CD4-positive, alpha-beta T cell (primary cell): ENCODE measurements at places on chromosomes 2 and 18.

- no peak for DNase-seq
These were observed 40.2 kb upstream of the UGP2 start for GRCh38 chr2:63801455-63801854.

- DNase-seq: no peak
These were observed 864.2 kb downstream of the SLC4A3 start for GRCh38 chr2:220491670-220492069.

DNA sequence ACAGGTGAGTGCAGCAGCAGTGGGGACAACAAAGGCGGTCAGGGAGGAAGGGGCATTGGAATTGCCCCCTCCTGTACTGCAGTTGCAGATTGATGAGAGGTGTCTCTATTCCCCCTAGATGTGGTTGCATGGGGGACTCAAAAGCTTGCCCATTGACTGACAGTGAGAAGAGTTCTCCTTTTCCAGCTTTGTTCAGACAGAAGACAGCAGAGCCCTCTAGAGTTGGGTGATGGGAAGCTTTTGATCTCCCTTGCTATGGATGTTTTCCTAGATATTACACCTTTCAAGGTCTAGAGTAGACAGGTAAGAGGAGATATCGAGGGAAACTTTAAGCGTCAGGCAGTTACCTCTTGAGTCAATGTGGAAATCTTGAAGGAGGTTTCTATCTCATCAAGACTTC lies 2.9 kb downstream of the PROKR1 start:
- no peak for DNase-seq

GRCh38 chr2:66569321-66569851 lies 134.5 kb downstream of the MEIS1 start:
- no peak for DNase-seq

- no peak for DNase-seq
These were observed 979 bp downstream of the LONRF2 start for GRCh38 chr2:100321179-100321865.

- DNase-seq: no peak
These were observed 15.8 kb downstream of the KCTD18 start for GRCh38 chr2:200494048-200494447.

DNA sequence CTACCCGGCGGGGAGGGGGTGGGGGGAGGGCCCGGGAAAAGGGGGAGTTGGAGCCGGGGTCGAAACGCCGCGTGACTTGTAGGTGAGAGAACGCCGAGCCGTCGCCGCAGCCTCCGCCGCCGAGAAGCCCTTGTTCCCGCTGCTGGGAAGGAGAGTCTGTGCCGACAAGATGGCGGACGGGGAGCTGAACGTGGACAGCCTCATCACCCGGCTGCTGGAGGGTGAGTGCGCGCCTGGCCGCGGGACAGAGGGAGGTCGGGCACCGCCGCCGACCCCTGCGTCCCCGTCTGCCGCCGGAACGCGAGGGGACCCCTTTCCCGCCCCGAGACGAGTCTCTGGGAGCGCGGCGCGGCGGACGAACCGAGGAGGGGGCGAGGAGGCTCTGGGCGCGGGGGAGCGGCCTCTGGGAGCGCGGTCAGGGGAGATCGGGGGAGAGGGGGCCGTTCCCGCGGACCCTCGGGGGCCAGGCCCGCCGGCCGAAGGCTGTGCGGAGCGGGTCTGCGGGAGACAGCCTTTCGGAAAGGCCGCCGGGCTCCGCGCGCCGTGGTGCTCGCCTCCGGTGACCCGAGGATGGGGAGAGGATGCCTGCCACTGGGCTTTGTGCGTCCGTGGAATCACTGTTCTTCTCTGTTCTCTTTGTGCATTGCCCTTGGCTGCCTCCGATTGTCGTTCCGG lies 463 bp downstream of the PPP1CB start:
- DNase-seq: peak; percentile 54

DNA sequence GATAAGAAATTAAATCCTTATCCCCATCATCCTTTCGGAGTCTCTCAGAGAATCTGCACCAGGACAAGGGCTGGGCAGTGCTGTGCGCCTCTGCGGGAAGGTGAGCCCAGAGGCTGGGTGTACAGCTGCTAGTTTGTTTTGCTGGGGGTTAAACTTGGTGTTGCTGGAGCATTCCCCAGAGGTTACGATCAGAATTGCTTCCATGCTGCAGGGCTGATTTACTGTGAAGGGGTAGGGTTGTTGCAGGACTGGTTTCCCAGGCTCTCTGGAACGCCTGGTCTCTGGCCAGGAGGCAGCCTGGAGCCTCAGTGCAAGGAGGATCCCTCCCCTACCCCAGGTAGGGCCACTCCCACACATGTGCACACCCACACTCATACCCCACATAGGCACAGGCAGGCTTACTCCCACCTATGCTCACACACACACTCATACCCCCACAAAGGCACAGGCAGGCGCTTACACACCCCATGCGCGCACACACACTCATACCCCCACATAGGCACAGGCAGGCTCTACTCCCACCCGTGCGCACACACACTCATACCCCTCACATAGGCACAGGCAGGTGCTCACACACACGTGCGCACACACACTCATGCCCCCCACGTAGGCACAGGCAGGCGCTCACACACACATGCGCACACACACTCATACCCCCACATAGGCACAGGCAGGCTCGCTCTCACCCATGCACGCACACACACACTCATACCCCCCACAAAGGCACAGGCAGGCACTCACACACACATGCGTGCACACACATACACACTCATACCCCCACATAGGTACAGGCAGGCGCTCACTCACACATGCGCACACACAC lies 11.3 kb downstream of the CNNM4 start:
- DNase-seq: no peak

DNA sequence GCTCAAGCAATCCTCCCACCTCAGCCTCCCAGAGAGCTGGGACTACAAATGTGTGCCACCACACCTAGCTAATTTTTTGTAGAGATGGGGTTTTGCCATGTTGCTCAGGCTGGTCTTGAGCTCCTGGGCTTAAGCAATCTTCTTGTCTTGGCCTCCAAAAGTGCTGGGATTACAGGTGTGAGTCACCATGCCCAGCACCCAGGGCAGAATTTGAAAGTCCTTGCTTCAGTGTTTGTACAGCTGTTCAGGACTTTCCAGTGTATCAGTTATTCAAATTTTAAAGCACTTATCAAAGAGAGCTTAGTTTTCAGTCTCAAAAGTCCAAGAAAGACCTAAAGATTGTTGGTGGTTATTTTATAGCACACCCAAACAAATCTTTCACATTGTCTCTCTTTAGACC lies 43.6 kb upstream of the VPS54 start:
- DNase-seq: no peak

DNA sequence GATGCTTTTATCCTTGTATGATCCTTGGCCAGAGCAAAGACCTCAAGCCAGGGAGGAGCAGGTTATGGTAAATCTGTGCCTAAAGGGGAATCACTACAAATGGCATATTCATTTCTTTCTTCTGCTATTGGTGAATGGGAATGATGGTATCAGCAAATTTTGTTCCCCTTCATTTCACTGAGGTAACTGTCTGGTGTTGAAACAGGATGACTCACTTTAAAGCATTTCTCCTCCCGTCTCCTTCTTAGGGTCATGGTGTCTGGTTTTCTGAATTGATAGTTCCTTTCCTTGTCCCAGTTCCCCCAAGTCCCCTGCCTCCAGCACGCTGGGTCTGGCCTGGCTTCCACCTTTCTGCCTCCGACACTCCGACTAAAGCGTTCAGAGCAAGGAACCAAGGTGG lies 109.2 kb downstream of the MREG start:
- DNase-seq: no peak

DNA sequence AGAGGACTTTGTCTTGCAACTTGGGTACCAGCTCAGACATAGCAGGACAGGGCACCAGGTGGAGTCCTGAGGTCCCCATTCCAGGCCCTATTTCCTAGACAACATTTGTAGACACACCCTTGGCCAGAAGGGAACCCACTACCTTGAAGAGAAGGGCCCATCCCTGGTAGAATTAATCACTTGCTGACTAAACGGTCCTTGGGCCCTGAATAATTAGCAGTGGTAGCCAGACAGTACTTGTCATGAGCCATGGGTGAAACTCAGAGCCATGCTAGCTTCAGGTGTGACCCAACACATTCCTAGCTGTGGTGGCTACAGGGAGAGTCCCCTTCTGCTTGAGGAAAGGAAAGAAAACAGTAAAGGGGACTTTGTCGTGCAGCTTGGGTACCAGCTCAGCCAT lies 28.5 kb upstream of the ACTR2 start:
- DNase-seq: no peak

GRCh38 chr2:157122776-157123175 lies 134.7 kb upstream of the GALNT5 start:
- no peak for DNase-seq

- no peak for DNase-seq
These were observed 453.7 kb downstream of the CNTNAP5 start for GRCh38 chr2:124478761-124479160.

DNA sequence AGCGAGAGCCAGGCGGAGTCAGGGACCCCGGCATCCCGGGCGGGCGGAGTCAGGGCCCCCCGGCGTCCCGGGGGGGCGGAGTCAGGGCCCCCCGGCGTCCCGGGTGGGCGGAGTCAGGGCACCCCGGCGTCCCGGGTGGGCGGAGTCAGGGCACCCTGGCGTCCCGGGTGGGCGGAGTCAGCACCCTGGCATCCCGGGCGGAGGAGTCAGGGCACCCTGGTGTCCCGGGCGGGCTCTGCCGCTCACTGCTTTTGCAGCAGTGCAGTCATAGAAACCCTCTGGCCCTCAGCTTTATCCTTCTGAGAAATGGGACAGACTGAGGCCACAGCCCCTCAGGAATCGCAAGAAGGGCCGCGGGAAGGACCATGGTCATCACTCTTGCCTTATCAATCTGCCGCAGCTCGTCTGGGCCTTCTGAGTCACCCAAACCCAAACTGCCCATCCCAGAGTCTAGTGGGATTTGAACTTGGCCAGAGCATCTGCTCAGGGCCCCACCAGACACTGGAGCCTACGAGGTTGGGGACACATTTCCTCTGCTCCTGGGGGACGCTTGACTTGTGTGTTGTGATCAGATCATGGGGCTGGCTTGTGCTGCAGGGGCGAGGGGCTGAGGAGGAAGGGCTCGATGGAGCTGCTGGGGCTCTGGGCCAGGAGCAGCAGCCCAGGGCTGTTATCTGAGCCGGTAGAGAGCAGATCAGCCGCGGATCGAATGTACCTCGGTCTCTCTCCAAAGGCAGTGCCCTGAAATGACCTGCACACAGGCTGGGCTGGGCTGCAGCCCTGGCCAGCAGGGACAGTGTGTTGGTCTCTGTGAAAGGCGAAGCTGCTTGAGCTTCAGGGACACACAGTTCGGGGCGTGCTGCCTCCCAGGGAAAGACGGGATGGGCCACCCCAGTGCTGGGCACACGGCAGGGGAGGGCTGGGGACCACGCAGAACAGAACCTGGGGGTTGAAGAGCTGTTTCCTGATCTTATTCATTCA lies 290.1 kb upstream of the HDAC4 start:
- DNase-seq: no peak

DNA sequence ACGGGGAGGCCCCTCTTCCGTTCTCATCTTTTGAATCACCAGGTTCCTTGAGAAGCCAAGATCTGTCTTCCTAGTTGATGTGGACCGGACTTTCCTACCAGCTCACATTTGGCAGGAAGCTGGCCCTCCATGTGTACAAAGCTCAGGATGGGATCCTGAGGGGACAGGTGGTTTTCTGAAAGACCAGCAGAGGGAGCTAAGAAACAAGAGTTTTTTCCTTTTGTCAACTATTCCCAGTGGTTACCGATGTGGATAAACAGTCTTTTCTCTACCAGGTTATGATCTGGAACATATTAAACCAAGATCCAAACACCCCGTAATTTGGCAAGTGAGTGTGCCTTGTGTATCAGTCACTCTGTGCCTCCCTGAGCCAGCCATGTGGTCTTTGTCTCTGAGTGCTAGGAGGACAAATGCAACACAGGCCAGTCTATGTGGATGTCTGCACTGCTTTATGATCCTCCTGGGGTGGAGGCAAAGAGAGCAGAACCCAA lies 25.1 kb upstream of the ARHGAP25 start:
- no peak for DNase-seq

- no peak for DNase-seq
These were observed 228.6 kb downstream of the TNS1 start for GRCh38 chr2:217774232-217774631.

DNA sequence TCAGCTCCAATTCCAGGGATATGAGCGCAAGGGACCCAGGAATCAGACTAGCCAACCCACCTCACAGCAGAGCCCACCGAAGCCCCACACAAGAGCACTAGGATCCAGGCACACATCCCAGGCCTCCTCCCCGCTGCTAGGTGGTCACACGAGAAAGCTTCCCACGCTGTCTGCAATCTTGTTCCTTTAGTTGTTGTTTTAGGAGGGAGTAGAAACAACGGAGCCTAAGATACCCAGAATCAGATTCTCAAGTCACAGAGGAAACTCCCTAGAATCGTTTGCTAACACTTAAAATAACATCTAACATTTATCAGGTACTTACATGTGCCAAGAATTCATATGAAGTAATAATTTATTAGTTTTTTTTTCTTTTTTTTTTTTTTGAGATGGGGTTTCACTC lies 9.7 kb upstream of the ATL2 start:
- no peak for DNase-seq

DNA sequence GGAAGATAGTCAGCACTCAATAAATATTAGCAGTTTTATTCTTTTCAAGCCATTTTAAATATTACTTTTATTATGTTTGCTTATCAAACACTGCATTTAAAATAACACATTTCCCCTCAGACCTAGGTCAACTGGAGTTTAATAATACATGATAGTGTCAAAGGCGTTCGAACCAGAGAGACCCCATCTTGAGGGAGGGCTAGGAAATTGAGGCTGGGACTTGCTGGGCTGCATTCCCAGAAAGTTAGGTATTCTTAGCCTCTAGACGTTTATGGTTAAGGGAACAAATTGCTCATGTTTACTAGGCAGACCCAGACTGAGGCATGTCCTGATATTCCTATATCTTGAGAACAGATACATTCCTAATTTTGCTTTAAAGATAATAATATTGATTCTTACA lies 426.5 kb downstream of the METTL4 start:
- DNase-seq: no peak

DNA sequence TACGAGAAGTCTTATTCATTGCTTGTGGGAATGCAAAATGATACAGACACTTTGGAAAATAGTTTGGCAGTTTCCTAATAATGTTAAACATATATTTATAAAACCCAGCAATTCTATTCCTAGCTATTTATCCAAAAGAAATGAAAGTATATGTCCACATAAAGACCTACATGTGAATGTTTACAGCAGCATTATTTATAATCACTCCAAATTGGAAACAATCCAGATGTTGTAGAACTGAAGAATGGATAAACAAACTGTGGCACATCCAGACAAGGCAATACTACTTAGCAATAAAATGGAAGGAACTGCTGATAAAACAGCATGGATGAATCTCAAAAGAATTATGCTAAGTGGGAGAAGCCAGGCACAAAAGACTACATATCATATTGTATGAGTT lies 19.3 kb downstream of the MRPL33 start:
- DNase-seq: no peak
